ENCODE measurements at places on chromosomes 1 and 21.

- no peak for DNase-seq
These were observed 43.1 kb downstream of the KIF21B start for GRCh38 chr1:200980452-200980772.

- no peak for DNase-seq
These were observed 2.4 kb upstream of the CTTNBP2NL start for GRCh38 chr1:112393631-112393974.

DNA sequence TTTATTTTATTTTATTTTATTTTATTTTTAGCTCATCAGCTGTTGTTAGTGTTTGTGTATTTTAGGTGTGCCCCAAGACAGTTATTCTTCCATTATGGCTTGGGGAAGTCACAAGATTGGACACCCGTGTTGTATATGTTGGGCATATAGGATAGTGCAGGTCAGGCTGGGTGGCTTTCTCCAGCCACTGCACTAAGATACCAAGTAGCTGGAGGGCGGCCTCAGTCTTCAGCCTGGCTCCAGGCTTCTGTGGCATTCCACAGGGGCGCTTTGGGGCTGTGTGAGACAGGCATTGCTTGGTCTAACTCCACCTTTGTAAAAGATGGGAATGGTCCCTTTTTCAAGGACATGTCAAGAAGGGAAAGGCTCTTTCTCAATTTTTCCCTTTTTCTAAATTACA is 16.5 kb downstream of the RRP1B start:
- no peak for DNase-seq

GRCh38 chr21:37459575-37459974 is 93.0 kb downstream of the DYRK1A start:
- no peak for DNase-seq

GRCh38 chr1:81583878-81584277 is 216.9 kb upstream of the ADGRL2 start:
- DNase-seq: no peak

- no peak for DNase-seq
These were observed 13.2 kb downstream of the ITPKB start for GRCh38 chr1:226725897-226726267.

- no peak for DNase-seq
These were observed 19.0 kb downstream of the YTHDF2 start for GRCh38 chr1:28755701-28756100.

DNA sequence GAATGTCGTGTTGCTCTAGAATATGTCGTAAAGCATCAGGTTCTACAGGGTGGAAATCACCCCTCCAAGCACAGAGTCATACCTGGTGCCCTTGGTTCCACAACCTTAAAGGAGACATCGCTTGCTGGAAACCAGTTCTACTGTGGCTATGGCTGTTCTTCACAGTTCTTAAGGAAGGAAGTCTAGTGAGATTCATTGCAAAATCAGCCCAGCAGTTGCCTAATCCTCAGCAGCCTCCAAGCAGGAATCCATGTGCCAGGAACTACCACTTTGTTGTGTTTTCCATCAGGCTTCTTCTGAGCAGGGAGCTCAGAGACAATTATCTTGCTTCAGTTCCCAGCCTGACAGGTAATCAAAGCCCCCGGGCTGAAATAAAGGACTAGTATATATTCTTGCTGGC is 45.0 kb upstream of the SLC35F3 start:
- DNase-seq: no peak

GRCh38 chr1:904310-904950 is 19.3 kb upstream of the SAMD11 start:
- no peak for DNase-seq

DNA sequence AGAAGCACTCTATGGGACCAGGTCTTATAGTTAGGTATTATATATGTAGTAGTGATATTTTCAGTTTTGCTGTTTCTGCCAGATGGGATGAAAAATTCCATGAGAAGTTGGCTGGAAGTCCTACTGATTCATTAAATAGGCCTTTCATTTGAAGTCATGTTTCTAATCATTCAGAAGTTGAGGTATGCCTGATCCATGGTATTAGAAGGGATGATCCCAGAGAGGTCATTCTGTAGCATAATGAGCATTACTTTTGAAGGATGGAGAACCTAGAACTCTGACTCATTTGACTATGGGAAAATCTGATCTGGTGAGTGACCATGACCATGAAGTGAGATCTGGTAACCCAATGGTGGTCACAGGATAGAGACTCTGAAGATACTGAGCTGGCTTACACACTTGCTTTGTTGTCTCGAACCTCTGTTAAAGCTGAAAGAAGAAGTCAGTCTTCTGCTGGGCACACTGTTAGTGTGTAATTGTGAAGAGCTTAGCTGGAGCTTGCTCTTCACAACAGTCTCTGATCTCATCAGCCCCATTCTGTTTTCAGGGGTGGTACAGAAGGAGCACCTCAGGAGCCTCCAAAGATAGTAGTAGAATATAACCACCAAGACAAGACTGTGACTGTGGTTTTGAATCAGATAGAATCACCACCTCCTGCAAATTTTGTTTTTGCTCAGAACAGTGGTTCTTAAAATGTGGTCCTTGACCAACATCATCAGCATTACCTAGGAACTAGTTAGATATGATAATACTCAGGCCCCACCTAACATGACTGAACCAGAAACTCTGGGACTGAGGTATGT is 9.0 kb downstream of the MGST3 start:
- DNase-seq: no peak

GRCh38 chr1:180165509-180166435 is 11.1 kb downstream of the QSOX1 start:
- no peak for DNase-seq

DNA sequence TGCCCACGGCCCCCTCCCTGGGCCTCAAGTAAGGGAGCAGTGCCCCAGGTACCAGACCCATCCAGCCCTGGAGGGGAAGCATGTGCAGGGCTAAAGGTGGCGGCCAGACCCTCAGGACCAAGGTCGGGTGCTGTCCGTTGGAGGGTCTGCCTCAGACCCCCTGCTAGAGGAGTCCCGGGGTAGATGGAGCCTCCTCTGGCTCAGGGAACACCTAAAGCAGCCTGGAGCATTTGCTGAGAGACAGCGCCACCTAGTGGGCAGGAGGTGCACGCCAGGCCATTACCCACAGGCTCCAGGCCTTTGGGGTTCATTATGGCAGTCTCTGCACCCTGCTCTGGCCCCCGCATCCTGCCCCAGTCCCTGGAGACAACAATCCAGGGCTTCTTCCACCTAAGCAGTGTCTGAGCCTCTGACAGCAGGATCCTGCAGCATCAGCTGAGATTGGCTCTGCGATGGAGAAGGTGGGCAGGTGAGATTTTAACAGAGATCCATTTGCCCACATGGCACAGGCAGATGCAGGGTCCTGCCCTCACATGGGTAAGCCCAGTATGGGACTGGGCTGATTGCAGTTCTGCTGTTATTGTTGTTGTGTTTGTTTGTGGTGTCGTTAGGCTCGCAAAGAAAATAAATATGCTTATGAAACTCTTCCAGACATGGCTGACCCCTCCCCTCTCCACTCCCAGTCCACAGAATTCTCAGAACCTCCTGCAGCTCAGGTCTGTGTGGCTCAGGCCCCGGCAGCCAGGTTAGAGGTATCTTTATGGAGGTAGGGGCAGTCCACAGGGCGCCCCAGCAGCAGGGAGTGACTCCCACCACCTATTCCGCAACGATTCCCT is 42.4 kb downstream of the CTNNBIP1 start:
- DNase-seq: no peak

DNA sequence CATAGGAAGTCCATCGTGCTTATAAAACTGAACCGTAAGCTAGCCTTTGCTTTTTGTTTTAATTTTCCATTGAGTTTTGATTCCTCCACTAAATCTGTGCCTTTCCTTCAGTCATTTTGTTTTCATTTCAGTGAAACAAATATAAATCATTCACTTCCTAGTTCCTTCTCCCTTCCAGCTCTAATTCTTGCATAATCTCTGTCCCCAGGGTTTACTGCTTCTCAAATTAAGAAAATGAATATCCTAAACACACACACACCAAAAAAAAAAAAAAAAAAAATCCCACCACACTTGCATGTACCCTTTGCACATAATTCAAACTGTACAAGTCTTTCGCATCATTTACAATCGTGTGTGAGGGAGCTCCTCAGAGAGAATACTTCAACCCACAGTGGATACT is 6.8 kb downstream of the KCNH1 start:
- no peak for DNase-seq

DNA sequence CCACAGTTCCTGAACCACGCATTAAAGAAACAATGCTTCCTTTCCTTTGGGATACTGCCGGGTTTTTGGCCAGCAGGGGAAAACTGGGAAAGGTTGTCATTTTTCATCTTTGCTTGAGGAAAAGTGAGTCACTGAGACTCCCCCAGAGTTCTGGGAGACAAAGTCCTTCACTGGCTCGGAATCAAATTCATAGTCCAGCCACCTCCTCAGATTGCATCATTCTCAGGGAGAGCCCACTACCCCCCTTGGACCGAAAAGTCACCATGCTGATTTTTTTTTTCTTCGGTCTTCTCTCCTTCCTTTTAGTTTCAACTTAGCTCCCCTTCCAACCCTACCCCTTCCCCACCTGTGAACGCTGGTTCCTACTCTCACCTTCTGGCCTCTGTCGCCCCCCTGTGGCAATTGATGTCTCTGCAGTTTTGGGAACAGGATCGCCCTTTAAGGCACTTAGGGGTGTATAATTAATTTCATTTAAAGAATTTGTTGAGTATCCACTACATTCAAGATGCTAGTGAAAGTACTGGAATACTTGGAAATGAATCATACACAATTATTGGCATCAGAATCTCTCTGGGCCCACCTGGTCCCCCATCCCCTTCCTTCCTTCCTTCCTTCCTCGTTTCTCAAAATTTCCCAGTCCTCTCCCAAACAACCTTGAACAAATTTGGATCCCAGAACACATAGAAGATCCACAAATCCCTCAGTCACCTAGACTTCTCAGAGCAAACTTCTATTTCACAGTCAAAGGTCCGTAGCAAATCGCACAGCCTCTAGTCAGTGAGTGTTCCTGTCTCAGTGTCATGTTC is 6.9 kb downstream of the ACKR1 start:
- DNase-seq: no peak

DNA sequence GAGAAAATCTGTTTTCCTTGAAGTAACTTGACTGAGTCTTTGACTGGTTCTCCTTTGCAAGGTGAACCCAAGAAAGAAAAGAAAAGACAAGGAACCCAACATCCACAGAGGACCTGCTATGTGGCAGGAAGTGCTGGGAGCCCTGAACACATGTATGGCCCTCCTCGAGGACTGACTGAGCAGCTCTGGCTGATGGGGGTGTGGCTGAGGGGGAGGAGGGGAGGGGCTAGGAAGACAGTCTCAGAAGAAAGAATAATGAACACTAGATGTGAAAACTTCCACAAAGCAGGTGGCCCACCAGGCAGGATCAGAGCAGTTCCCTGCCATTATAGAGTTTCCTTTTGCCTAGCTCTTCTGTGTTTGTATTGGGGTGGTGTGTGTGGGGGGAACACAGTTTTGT is 26.1 kb downstream of the NENF start:
- no peak for DNase-seq

DNA sequence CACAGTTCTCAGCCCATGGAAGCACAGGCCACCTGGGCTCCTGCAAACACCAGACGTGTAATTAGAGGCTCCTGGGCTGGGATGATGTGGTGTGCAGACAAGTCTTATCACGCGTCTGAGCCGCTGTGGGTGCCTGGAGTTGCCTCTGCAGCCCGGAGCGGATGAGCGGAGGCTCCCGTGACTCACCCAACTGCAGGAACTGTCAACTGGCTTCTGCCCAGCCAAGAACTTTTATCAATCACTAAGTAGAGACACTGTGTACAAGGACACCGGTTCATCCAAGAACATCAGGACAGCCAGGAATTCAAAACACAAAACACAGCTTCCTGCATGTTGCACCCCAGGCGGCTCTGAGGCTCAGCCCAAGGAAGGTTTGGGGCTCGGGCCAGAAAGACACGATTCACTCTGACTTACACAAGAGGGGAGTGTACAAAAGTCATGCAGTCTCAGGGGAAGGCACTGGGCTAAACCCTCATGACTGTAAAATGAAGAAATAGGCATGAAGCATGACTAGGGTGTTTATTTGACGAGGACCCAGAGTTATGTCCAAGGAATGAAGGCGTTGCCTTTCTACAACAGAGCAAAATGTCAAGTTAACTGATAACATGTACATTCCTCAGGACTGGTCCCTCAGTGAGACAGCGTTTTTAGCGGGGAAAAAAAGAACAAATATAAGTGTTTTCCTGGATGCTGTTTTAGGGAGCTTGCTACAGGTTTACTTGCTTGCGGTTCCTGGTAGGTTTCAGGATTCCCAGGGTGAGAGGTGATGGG is 21.1 kb downstream of the ERRFI1 start:
- no peak for DNase-seq

- DNase-seq: no peak
These were observed 47.6 kb upstream of the PPP2R5A start for GRCh38 chr1:212237651-212238050.

DNA sequence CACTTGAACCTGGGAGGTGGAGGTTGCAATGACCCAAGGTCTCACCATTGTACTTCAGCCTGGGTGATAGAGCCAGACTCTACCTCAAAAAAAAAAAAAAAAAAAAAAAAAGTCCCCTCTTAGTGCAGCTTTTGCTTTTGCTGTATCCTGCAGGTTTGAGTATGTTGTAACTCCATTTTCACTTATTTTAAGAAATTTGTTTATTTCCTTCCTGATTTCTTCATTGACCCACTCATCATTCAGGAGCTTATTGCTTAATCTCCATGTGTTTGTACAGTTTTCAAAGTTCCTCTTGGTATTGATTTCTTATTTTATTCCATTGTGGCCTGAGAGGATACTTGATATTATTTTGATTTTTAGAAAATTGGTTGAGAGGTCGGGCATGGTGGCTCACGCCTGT is 50.9 kb upstream of the AK4 start:
- DNase-seq: no peak

- DNase-seq: no peak
These were observed 15.6 kb downstream of the RD3 start for GRCh38 chr1:211476200-211476849.

- no peak for DNase-seq
These were observed 69.4 kb downstream of the MEGF6 start for GRCh38 chr1:3541936-3542335.
